Thyroid gland (tissue), 4 donors: ENCODE measurements at places on chromosomes 11 and 22.

DNA sequence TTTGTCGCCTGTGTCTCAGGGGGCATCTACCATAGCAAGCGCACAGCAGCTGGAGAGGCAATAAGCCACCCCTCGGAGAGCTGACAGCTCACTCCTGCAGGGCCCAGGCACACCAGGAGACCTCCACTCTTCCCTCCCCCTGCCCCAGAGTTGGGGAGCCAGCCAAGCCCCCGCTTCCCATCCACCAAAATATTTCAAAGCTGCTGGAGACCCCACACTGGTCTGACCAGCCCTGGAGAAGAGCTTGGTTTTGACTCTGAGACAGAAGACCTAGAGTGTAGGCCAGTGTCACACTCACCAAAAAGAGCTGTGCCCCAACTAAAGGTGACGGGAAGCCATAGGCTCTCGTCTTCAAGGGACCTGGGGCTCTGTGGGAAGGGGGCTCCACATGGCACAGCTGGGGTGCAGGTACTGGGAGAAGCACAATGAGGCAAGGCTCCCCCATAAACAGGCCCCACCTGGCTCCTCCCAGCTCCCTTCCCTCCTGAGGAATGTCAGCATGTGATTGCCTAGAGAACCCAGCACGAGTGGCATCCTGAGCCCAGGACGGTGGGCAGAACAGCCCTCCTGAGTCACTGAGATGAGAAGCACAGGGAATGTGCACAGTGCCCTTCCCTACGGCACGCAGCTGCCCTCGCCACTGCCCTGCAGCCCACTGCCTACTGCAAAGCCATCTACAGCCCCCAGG lies 5.8 kb upstream of the GNAZ start:
- no peak for DNase-seq

GRCh38 chr11:108199446-108200321 lies 22.8 kb downstream of the NPAT start:
- DNase-seq = no peak

DNA sequence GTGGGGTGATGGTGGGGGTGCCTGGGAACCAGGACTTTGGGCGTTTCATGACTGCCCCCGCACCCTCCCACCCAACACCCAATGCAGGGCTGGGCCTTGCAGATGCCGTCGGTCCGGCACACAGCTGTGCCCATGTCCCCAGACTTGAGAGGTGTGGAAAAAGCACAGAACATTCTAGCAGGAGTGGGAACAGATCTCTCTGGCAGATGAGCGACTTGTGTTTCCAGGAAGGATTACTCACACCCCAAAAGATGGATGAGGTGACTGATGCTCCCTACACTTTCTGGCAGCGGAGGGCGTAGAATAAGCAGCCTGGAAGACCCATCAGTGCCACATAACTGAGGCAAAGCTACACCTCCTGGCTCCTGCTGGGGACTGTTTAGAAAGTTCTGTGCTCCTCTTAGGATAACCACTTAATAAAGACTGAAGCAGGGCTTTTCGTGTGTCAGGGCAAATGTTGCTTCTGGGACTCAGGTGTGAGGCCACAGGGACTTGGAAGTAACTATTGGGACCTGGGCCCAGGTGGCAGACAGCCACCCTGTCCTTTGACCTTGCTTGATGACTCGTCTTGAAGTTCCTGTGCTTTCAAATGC lies 24.2 kb downstream of the FBLN1 start:
- DNase-seq = no peak

DNA sequence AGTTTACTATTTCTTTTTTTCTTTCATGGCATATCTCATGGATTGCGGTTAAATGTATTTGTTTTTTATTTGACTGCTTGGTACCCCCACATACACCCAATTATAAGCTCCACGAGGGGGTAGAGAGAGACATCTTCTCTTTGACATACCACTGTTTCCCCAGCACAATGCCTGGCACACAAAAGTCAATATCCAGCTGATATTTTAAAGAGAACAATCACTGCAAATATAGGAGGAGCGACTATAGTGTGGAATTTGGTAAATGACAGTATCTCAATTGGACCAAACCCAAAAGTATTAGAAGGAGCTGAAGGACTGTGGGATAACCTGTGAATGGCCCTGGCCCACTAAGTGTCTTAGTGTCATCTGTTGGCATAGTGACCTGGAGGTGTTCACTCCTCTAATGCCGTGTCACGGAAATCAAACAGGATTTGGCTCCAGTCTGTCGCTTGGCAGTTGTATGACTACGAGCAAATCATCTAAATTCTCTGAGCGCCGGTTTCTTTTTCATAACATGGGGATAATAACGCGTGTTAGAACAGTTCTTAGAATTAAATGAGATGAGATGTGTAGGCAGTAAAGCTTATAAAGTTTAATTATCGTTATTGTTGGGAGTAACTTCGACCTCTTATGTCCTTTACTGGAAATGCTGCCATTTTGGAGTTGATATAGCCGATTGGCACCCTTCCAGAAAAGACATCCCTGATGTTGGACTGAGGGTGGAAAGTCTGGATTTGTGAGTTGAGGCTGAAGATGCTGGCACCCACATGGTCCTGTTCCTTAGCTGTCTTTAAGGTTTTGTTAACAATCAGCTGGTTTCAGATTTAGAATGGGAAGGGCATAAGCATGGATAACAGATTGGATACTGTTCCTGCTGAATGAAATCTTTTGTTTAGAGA lies 144.5 kb downstream of the DBX1 start:
- DNase-seq = peak; percentile 67

DNA sequence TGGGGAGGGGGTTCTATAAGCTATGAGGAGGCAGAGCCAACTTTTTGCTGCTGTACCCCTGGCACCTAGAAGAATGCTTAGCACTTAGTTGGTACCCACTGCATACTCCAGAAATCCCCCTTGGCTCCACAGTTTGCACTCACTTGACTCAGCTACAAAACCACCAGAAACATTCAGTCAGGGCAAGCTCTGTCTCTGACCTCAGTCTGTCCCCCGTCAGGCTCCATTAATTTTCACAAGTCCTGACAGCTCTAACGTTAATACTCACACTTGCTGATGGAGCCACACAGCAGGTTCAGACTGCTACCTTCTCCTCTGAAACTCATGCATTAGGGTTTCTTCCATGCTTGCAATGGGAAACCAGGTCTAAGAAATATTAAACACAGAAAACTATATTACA lies 81.7 kb downstream of the MPPED2 start:
- DNase-seq = no peak

GRCh38 chr22:34761111-34761510 lies 304.8 kb upstream of the ISX start:
- DNase-seq = no peak
